Stimulated activated CD4-positive, alpha-beta T cell treated with anti-CD3 and anti-CD28 coated beads, TNF-alpha, amount 100 ng/mL, for 24 hours (primary cell): ENCODE measurements at places on chromosomes 6 and 20.
A peak's percentile ranks its signal among the peaks of the same experiment; 100 is the strongest.

DNA sequence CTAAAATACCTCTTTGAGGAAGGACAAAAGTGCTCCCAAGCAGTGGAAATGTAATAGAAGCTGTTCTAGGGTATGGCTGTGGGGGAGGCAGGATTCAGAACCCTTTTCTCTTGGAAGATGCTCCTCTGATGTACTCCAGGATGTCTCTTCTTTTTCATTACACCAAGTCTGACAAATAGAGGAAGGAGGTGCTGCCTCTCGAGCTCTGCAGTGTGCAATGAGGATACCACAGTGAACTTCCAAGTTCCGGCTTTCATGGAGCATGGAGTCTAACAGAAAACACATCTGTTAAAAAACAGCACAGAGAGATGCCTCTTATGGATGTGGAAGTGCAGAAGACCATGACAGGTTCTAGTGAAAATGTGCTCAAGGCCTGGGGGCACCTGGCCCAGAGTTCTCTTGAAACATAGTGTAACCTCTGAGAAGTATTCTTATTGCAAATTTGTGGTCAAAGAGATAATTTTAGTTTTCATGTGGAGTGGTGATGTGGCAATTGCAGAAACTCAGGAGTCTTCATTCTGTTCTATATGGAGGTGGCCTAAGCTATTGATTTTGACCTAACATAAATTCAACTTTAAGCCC is 362.0 kb upstream of the CITED2 start:
- DNase-seq, result no peak

GRCh38 chr20:23668477-23668951 is 20.3 kb downstream of the CST4 start:
- peak; percentile 3 for DNase-seq

- DNase-seq, result no peak
Measured at GRCh38 chr6:10390495-10391298, 24.2 kb downstream of the TFAP2A start.

GRCh38 chr6:169824021-169824420 is 72.6 kb downstream of the ERMARD start:
- DNase-seq, result no peak

- DNase-seq, result no peak
Measured at GRCh38 chr6:20954315-20954714, 420.1 kb downstream of the CDKAL1 start.

GRCh38 chr20:38116409-38117165 is 48.5 kb downstream of the TGM2 start:
- DNase-seq, result no peak

GRCh38 chr6:85092226-85092625 is 327.8 kb upstream of the TBX18 start:
- no peak for DNase-seq

GRCh38 chr6:23111984-23112383 is 542.6 kb downstream of the HDGFL1 start:
- no peak for DNase-seq

- no peak for DNase-seq
Measured at GRCh38 chr6:814378-815347, 121.7 kb upstream of the EXOC2 start.

- DNase-seq, result no peak
Measured at GRCh38 chr20:20003031-20003954, 13.9 kb upstream of the NAA20 start.
